ENCODE measurements at places on chromosomes 7 and 10.
A peak's percentile ranks its signal among the peaks of the same experiment; 100 is the strongest.

GRCh38 chr10:118914629-118915028 lies 114.9 kb upstream of the NANOS1 start:
- no peak for DNase-seq

DNA sequence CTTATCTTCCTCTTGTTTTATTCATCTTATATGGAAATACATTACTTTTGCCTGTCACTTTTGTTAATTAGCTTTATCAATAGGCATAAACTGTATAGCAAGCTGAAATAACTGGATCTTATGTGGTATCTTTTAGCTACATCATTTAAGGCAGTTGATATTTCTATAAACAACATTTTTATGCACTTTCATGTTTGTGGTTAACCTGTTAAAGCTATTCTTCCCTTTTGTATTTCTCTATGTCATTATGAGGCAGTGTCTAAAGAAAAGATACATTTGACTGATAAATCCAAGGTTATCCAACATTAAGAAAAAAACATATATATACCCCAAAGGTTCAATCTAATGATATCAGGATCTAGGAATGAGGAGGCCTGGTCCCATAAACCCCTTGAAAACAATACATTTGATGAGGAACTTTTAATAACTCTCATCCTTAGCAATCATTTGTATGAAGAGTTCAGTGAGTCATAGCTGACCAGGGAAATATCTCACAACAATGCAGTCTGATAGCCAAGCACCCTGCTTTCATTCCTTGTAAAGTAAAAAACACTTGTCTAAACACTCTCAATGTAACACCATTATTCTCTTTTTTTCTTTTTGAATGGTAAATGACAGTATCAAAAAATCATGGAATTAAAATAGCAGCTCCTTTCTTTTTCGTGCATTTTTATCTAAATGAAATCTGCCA lies 300.9 kb downstream of the NEBL start:
- DNase-seq, result no peak

- no peak for DNase-seq
These were observed 68.8 kb downstream of the ITGB8 start for GRCh38 chr7:20399521-20399920.

DNA sequence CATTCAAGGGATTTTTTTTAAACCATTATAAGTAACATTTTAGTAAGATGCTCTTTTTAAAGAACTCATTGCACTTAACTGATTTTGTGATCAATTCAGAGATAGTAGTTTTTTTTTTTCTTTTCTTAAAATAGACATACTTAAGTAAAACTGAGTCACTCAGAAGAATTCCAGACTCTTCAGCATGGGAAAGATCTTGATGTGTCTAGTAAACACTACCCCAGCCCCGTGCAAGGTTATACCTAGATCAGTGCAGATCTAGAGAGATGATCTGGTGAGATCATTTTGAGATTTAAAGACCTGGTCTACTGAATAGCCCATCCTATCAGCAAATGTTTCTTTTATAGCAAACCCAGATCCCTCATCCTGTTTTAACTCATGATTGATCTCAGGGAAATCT lies 8.6 kb downstream of the ADRB1 start:
- no peak for DNase-seq

- no peak for DNase-seq
These were observed 71.1 kb downstream of the INPP5A start for GRCh38 chr10:132608511-132609195.

GRCh38 chr7:2403014-2403717 lies at the start of gene CHST12:
Gene CHST12, plus strand, starts transcription at chr7:2403611. Its CDS starts 29,029 bp downstream, at chr7:2432640.
- DNase-seq, result peak; percentile 38

GRCh38 chr7:119256446-119257131 lies 1016.4 kb upstream of the KCND2 start:
- no peak for DNase-seq

DNA sequence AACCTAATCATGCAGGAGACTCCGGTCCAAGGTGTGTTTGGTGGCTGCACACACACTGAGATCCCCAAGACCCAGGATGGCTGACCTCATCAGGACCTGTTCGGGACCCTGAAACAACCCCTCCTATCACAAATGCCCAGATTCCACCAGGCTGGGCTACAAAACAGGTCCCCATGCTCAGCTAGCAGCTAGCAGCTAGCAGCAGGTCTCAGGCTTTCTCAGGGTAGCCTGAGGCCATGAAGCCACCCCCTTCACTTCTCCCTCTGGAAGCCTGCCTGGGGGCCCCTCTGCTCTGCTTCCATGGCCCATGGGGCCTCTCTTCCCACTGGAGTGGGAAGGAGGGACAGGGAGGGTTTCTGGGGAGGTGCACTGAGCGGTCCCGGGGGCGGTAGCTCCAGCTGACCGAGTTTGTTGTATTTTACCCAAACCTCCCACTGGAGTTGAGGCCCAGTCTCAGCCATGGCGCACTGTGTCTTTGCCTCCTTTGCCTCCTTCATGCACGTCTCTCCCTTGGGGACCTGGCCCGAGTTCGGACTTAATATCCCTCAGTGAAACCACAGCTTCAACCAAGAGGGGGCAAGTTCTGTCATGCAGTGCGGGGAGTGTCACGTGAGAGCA lies 95.1 kb upstream of the GPR26 start:
- DNase-seq, result no peak

- no peak for DNase-seq
These were observed 38.9 kb downstream of the UNC5B start for GRCh38 chr10:71251319-71251718.

DNA sequence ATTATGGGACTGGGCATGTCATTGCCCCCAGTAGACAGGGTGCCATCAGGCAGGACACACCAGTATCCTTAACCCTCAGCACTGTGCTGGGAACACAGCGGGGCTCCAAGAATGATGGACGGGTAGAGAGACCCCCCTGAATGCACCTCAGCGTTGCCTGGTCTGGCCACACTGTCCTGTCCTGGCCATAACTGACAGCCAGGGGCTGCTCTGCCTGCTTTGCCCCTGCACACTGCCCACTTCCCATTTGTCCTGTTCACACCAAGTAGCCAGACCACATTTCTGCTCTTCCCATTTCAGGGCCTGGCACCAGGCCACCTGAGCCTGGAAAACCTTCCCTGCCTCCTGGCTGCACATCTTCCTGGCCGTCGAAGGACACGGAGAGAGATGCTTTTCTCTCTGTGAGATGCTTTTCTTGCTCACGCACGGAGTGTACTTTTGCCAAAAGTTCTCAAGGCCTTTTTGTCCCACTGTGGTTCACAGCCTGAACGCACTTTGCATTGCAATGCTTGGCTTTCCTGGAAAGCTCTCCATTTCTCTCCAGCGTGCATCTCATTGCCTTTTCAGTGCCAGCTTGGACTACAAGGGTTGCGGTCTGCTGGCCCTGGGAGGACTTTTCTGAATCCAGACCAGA lies 131.0 kb upstream of the EEPD1 start:
- no peak for DNase-seq

- DNase-seq, result no peak
These were observed 87.4 kb downstream of the PDGFA start for GRCh38 chr7:432256-432655.

- no peak for DNase-seq
These were observed 7.3 kb upstream of the ELFN1 start for GRCh38 chr7:1662767-1663166.

- no peak for DNase-seq
These were observed 110.4 kb downstream of the RAMP3 start for GRCh38 chr7:45268013-45268412.

- DNase-seq, result no peak
These were observed 73.4 kb downstream of the SORCS1 start for GRCh38 chr10:107091126-107091525.

- no peak for DNase-seq
These were observed 707 bp upstream of the C1GALT1 start for GRCh38 chr7:7181519-7182155.

DNA sequence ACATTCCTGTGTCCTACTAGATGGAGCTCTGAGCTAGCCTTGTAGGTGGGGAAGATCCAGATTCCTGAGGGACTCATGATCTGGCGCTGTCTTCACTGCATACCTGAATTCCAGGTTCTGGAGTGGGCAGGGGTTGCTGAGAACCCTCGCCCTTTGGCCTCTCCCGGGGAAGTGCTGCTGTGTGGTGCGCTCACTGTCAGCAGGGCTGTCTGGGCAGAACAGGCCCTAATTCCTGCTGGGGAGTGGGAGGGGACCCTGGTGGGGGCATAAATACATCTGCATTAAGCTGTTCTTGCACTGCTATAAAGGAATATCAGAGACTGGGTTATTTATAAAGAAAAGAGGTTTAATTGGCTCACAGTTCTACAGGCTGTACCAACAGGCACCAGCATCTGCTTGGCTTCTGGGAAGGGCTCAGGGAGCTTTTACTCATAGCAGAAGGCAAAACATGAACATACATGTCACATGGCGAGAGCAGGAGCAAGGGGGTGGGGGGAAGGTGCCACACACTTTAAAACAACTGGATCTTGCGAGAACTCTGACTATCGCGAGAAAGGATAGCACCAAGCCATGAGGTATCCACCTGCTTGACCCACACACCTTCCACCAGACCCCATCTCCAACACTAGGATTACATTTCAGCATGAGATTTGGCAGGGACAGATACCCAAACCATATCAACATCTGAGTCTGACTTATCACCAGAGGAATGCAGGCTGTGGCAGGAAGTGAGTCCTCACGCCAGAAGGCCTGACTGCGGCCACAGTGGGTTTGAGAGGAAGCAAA lies 115.0 kb downstream of the ADCY1 start:
- DNase-seq, result no peak

- no peak for DNase-seq
These were observed 32.5 kb upstream of the TNS3 start for GRCh38 chr7:47614450-47614849.

GRCh38 chr7:87709258-87709657 lies 81.1 kb downstream of the RUNDC3B start:
- no peak for DNase-seq

DNA sequence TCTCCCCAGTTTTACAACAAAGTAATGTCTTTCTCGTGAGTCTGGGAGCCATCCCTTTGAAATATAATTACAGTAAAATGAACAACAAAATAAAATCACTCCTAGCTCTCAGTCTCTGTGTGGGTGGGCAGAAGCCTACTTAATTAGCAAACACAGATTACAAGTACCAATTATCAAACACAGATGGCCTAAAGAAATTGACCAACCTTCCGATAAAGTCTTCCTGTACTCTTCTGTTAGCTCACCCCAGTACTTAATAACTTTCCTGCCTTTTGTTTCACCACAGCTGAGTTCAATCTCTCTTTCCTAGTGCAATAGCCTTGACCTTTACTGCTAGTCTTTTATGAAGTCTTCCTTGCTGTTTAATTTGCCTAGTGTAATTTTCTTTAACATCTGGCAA lies 719.2 kb upstream of the MBL2 start:
- no peak for DNase-seq

- DNase-seq, result no peak
These were observed 2.7 kb upstream of the CALML5 start for GRCh38 chr10:5502061-5502521.

- no peak for DNase-seq
These were observed 50.4 kb downstream of the MGAM2 start for GRCh38 chr7:142161921-142162320.

DNA sequence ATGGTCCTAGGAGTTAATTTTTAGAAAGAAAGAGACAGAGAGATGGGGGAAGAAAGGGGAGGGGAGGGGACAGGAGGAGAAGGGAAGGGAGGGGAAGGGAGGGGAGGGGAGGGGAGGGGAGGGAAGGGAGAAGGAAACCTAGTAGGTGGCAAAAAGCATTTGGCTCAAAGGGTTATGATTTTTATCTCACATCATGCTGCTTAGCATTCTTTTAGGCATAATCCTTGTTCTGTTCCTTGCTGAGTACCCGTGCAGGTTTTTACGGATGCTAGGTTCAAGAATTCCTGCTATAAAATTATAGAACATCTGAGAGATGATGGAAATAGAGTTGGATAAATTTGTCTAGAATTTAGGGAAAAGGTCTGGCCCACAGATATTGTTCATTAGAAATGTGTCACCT lies 132.4 kb upstream of the PRSS1 start:
- no peak for DNase-seq

GRCh38 chr10:4270116-4270515 lies 485.1 kb upstream of the KLF6 start:
- no peak for DNase-seq

- DNase-seq, result no peak
These were observed 4.7 kb downstream of the ZNF775 start for GRCh38 chr7:150383710-150384397.

- no peak for DNase-seq
These were observed 308.4 kb downstream of the HDAC9 start for GRCh38 chr7:18803923-18804322.

DNA sequence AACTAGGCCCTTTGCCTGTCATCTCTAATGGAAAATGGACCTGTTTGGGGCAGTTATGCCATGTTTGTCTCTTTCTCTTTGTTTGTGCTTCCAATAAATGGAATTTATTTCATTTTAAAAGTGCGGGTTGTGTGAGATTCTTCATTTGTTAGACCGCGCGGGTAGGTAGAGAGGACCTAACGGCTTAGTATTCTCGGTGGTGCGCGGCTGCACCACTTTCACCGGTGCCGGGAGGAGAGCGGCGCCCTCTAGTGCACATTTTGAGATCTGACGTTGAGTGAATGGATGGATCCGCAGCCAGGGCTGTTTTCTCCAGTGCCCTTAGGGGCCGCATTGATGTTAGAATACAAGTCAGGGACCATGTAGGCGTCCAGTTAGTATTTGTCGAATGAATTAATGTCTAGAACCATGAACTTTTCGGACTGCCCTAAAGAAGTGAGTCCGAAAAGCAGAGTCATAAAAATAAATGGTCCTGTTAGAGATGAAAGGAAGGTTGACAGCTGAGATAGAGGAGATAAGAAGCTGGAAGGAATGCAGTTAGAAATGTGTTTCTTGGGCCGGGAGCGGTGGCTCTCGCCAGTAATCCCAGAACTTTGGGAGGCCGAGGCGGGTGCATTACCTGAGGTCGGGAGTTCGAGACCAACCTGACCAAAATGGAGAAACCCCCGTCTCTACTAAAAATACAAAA lies 29.3 kb upstream of the GIMAP8 start:
- peak; percentile 14 for DNase-seq

- DNase-seq, result no peak
These were observed 42.3 kb upstream of the DUSP5 start for GRCh38 chr10:110455446-110455845.

DNA sequence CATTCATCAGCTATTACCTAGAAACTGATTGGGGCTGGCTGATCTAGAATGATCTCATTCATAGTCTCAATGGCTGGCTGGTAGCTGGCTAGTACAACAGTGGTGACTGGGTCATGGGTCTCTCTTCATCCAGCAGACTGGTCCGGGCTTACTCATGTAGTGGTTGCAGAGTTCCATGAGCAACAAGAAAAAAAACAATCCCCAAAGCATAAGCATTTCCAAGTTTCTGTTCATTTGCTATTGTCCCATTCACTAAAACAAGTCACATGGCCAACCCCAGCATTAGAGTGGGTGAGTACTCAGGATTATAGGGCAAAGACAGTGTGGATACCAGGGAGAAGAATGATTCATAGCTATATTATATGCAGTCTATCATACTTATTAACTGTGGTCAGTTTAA lies 85.2 kb upstream of the SEMA3C start:
- no peak for DNase-seq

DNA sequence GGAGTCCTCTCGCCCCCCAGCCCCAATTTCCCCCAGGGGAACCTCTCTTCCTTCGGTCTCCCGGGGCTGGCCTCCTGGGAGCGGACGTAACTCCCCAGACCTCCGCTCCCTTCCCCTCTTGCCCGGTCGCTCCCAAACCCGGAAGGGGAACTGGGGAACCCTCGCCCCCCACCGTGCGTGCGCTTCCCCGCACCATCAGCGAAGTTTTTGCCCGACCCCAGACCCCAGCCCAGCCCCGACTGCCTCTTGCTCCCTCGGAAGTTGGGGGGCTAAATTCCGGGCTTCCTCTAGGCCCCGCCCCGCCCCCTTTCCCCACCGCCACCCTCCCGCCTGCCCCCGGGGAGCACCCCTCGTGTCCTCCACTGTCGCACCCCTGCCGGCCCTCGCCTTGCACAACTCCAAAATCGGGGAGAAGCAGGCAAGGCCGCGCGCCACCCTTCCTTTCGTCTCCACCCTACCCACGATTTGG lies 436 bp downstream of the GNB2 start:
- no peak for DNase-seq

Data from NCI-H1436 treated with DMSO at 0.1 percent for 48 hours (cell line).